Glomerular endothelial cell (primary cell): ENCODE measurements at places on chromosomes 5 and 9.

- no peak for DNase-seq
Measured at GRCh38 chr9:32045513-32045912, 338.9 kb upstream of the ACO1 start.

- no peak for DNase-seq
Measured at GRCh38 chr5:65247594-65247993, 234.1 kb downstream of the ADAMTS6 start.

- DNase-seq, result no peak
Measured at GRCh38 chr5:139919308-139919707, 123.7 kb downstream of the PSD2 start.

DNA sequence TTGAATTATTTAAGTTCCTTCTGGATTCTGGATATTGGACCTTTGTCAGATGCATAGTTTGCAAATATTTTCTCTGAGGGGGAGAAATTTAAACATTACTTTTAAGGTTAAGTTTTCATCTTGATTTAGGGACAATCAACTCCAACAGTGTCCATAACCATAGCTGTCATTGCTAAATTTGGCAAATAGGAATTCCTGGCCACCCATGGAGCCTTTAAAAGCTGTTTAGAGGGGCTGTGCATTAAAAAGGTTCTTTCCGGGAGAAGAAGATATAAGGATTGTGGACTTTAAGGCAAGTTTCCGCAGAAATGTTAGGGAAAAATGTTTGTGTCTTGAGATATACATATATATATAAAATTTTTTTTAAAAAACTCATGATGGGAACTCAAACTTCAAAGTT is 339.7 kb downstream of the ADAMTS6 start:
- no peak for DNase-seq

DNA sequence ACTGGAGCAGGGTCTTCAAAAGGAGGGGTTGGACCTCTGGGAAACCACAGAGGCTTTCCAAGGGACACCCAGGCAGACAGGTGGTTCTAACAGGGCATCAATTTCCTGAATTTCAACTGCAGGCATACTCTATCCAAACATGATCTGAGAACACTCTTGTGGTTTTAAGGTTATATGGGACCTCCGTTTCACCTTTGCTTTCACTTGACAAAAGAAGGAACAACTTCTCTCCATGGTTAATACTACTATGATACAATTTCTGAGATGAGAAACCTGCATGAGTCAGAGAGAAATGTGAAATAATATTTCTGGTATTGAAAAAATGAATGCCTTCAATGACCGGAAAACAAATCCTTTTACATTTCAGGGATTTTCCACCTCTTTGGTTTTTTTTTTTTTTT is 28.0 kb upstream of the ERAP1 start:
- DNase-seq, result no peak

DNA sequence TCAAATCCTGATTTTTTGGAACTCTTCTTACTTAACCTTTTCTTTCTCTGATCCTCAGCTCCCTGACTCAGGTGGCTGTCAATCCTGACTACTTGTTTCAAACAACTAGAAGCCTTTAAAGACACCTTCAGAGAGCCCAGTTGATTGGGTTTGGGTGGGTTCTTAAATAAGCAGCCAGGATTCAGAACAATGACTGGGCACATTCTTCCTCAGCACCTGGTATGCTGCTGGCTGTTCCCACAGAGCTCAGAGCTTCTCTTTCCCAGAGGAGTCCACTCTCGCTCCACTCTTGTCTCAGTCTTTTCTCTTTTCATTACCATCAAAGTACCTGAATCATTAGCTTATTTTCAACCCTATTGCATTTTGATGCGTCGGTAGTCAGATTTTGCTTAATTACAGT is 22.5 kb downstream of the PCSK5 start:
- no peak for DNase-seq

GRCh38 chr9:119029886-119030285 is 339.3 kb downstream of the BRINP1 start:
- no peak for DNase-seq
